NCI-H2081 treated with DMSO at 0.1 percent for 48 hours (cell line): ENCODE measurements at places on chromosomes 7 and 10.
A peak's percentile ranks its signal among the peaks of the same experiment; 100 is the strongest.

GRCh38 chr10:61460835-61461234, 7.7 kb upstream of the TMEM26 start:
- no peak for DNase-seq

GRCh38 chr10:79586933-79587332, 23.8 kb upstream of the SFTPA1 start:
- no peak for DNase-seq

DNA sequence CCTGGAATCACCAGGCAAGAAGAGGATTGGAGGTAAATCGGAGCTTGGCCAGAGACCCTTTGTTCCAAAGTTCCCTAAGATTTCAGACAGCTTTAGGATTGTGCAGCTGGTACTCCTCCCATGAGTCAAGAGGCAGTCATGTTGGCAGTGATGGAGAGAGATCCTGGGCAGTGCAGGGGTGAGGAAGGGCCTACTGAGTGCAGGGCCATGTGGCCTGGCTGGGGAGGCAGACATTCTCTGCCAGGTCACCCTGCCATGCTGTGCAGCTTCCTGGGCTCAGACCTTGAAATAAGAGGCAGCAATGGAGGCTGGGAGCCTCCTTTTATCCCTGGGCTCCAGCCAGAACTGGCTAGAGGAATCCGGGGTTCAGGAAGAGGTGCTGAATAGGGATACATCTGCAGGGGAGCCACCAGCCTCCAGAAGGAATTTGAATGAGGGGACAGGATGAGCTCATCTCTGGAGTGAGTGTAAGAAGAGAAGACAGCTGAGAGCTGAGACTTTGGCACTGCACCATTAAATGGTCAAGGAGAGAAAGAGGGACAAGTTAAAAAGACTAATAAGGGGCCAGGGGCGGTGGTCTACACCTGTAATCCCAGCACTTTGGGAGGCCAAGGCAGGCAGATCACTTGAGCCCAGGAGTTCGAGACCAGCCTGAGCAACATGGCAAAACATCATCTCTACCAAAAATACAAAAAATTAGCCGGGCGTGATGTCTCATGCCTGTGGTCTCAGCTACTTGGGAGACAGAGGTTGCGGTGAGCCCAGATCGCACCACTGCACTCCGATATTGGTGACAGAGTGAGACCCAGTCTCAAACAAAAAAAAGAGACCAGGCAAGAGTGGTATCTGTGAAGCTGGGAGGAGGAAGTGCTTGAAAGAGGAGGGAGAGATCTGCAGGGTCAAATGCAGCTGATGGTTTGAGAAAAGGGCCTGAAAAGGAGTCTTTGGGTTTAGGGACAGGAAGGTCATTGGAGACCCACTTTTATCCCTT, 12.0 kb downstream of the SFTPD start:
- DNase-seq: no peak

DNA sequence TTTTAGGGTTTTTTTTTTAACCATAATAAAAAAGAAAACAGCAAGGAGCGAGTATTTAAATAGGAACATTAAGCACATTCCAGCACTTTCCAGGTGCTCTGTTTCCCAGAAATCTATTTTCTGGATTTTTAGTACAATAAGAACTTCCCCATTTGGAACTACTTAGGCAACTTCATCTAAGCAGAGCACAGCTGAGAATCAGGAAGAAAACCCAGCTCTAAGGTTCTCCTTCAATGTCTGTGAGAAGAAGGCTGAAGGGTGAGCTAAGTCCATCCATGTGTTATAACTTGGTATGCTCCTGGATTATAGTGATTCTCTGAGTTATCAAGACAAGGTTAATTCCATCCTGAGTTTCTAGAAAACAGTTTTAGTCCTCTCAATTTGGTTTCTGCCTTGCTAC, 181.9 kb downstream of the CYP26A1 start:
- no peak for DNase-seq

DNA sequence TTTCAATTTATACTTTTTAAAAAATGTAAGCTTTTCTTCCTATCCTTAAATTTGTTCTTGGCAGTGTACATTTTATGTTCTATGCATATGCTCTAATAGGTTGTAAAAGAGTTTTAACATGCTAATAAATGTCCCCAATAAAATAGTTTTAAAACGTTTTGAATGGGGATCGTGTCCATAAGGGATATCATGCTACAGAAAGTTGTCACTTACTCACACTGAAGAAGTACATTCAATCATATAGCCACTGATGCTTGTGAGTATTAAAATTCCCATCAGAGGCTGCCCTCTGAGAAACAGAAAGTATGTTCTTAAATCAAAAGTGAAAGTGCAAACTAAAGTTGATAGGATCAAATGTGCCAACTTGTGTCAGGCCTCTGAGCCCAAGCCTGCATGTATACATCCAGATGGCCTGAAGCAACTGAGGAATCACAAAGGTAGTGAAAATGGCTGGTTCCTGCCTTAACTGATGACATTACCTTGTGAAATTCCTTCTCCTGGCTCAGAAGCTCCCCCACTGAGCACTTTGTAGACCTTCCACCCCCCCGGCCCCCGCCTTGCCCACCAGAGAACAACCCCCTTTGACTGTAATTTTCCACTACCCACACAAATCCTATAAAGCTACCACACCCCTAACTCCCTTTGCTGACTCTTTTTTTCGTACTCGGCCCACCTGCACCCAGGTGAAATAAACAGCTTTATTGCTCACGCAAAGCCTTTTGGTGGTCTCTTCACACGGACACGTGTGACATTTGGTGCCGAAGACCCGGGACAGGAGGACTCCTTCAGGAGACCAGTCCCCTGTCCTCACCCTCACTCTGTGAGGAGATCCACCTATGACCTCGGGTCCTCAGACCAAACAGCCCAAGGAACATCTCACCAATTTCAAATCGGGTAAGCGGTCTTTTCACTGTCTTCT, 877 bp upstream of the NOD1 start:
- no peak for DNase-seq

- no peak for DNase-seq
Measured at GRCh38 chr7:149501651-149502050, 4.0 kb upstream of the ZNF746 start.

GRCh38 chr10:125340903-125341302, 180.5 kb upstream of the CTBP2 start:
- DNase-seq: no peak

DNA sequence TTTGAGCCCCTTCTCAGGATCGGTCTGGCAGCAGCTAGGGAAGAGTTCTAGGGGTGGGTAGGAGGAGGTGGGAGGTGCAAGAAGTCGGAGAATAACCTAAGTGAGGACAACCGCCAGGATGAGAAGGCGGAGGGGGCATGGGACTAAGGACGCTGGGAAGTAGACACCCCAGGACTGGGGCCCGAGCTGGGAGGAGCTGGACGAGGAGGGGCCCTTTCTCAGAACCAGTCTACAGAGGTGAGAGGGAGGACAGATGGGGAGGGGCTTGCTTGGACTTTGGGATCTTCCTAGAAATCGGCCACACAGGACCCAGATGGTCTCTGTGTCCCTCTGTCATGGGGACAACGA, 90.0 kb upstream of the MYL10 start:
- no peak for DNase-seq

- DNase-seq: no peak
Measured at GRCh38 chr7:50356212-50356944, 51.9 kb downstream of the IKZF1 start.

DNA sequence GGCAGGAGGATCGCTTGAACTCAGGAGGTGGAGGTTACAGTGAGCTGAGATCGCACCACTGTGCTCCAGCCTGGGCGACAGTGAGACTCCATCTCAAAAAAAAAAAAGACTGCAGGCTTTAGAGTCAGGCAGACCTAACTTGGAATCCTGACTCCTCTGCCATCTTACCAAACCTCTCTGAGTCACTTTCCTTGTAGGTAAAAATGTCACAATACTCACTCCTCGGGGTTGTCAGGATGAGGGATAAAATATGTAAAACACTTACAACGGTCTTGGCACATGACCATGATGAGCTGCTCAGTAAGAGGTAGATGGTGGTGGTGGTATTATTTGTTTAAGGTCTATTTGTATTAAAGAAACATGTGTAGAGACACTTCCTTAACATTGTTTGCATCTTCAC, 154.1 kb upstream of the PDE1C start:
- no peak for DNase-seq

GRCh38 chr10:11234857-11235531, 217.3 kb downstream of the CELF2 start:
- DNase-seq: no peak

- no peak for DNase-seq
Measured at GRCh38 chr10:9357471-9357870, 1303.0 kb downstream of the GATA3 start.

GRCh38 chr10:130479146-130479545, 343.0 kb downstream of the GLRX3 start:
- DNase-seq: no peak

- no peak for DNase-seq
Measured at GRCh38 chr10:127102176-127102575, 94.2 kb downstream of the INSYN2A start.

GRCh38 chr10:96334616-96335526, 23.9 kb downstream of the OPALIN start:
- no peak for DNase-seq

GRCh38 chr10:53135213-53135896, 362.8 kb upstream of the MBL2 start:
- no peak for DNase-seq

DNA sequence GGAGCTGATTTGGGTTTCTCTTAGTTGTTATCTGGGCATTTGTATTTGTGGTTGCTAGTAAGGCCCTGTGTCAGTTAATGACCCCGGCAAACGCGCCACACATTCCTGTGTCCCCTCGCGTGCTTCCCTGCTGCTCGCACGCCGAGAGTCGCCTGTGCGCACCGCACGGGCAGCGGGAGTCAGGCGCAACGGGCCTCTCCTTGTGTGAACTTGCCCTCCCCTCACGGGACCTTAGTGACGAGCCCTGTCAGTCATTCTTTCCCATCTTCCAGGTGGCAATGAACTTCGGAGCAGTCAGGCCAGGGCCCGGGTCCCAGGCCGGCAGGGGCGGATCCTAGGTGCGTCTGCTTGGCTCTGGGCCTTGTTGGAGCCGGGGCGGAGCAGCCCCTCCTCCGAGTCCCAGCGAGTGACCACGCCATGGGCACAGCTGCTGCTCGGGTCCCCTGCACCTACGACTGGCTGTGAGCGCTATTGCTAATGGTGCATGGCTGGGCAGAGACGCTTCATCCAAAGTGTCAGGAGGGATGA, 12.4 kb upstream of the PRKAR1B start:
- no peak for DNase-seq

- DNase-seq: no peak
Measured at GRCh38 chr10:17113346-17113745, 16.3 kb downstream of the CUBN start.

DNA sequence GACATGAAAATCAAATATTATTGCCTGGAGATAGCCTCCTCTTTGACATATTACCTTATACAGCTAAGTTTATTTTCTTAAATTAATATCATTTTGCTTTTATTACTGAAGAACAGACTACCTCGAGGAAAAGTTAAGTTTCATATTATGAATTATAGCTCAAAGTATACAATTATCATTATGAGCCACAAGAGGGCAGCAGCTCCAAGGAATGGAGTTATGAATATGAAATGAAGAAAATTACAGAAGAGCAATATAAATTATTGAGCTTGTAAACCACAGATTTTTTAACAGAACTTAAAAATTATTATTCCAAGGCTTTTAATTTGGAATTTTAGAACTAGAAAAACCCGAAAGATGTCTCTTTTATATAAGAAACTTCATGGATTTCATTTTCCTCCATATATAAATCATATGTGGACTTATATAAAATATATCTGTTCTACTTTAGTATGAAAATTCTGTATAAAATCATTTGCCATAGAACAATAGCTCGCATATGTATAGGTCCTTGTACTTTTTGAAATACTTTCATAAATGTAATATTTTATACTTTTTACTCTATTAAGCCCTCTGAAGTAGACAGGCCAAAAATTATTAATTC, 40.1 kb downstream of the IQUB start:
- no peak for DNase-seq

GRCh38 chr7:15610503-15610902, 48.7 kb upstream of the AGMO start:
- no peak for DNase-seq

- no peak for DNase-seq
Measured at GRCh38 chr7:142500366-142500765, 242.5 kb upstream of the PRSS58 start.

GRCh38 chr10:33832124-33832787, 497.8 kb upstream of the NRP1 start:
- no peak for DNase-seq

GRCh38 chr10:103838862-103839518, 16.4 kb downstream of the SH3PXD2A start:
- no peak for DNase-seq

DNA sequence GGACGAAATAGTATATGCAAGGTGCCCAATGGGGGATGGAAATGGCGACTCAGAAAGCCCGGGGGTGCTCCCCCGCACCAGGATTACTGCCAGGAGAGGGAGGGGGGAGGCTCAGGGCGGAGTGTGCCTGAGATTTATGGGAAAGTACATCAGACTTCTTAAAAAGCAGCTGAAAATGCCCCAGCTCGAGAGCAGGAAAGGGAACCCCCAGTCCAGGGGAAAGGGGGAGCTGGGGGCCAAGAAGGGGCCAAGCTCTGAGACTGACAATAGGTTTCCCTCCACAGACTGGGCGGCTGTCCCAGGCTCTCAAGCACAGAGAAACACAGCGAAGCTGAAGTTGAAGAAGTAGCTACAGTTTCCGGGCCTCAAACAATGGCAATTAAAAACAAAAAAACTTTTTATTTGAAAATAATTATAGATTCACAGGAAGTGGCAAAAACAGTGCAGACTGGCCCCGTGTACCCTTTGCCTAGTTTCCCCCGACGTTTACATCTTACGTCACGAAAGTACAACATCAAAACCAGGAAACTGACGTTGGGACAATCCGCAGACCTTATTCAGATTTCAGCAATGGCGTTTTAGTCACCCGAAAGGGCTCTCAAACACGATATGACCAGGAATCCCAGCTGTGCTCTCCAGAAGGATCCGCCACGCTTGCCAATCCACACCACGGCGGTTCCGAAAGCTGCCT, 83.9 kb upstream of the FGFR2 start:
- DNase-seq: no peak

DNA sequence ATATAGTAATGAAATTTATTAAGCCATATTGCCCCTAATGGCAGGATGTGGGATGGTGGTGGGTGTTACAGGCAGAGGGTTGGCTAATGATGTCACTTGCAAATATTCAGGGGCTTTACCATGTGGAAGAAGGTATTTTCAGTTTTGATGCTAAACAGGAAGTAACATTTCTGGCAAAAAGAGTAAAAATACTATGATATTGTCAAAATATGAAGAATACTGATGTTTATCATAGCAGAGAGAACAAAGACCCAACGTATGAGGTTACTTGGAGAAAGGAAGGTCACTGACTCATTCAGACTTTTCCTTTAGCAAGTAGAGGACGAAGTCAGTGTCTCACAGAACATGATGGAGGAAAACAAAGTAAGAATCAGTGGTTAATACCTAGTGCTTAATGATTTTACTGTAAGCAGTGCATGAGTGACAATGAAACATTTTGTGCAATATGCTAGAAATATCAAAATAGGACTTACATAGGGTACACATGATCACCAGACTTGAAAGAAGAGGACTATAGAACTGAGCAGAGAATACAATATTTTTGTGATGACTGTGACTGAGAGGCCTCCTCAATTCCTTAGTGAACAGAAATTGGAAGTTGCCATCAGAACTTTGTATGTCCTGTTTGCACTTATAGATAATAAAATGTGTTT, 89.7 kb upstream of the STEAP4 start:
- DNase-seq: no peak

GRCh38 chr7:98251231-98251600, 816 bp downstream of the TECPR1 start:
- peak; percentile 71 for DNase-seq
